ENCODE measurements at places on chromosomes 4 and X. TPM values are rescaled to one million over a fixed set of nuclear protein-coding genes. Genes with fewer than 3 reads are reported as not detected.

- H3K27me3 ChIP-seq = no peaks in the 10 kb centered on the region
- H3K27ac ChIP-seq = no peak overlapping the region
- no peak for DNase-seq
- no peaks in the 10 kb centered on the region for H3K36me3 ChIP-seq
These were observed 399.0 kb downstream of the PABPC4L start for GRCh38 chr4:133802359-133803140.

DNA sequence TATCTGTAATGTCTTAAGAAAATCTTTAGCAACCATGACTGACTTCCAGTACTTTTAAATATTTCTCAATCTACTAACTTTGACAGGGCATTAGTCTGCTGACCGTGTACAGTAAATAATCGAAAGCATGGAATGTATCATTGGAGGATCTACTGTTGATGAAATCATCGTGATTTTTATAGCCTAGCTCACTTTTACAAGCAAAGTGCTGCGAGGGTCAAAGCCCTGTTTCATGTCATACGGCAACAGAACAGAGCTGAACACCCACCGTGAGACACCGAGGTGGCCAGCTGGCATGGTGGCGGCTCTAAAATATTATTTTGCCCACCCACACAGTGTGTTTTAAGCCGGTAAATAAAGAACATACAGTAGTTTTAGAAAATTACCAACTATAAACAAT is 679.3 kb downstream of the FAT4 start:
- no peak overlapping the region for H3K4me3 ChIP-seq
- no peak for DNase-seq
- H3K27ac ChIP-seq = no peak overlapping the region
- no peaks in the 10 kb centered on the region for H3K36me3 ChIP-seq
- H3K4me1 ChIP-seq = no peaks in the 10 kb centered on the region
- H3K27me3 ChIP-seq = no peaks in the 10 kb centered on the region

- H3K36me3 ChIP-seq = no peaks in the 10 kb centered on the region
- DNase-seq = no peak
- no peaks in the 10 kb centered on the region for H3K27me3 ChIP-seq
- peaks cover 3% of the 10 kb centered on the region for H3K4me1 ChIP-seq
These were observed 153.5 kb downstream of the PCDH18 start for GRCh38 chr4:137378821-137379220.

F8A3 gene
- total RNA-seq = 13.0 TPM

COL25A1 gene
- total RNA-seq = 0.26 TPM
